ENCODE measurements at places on chromosomes 2 and 18. TPM values are rescaled to one million over a fixed set of nuclear protein-coding genes. Genes with fewer than 3 reads are reported as not detected.

DNA sequence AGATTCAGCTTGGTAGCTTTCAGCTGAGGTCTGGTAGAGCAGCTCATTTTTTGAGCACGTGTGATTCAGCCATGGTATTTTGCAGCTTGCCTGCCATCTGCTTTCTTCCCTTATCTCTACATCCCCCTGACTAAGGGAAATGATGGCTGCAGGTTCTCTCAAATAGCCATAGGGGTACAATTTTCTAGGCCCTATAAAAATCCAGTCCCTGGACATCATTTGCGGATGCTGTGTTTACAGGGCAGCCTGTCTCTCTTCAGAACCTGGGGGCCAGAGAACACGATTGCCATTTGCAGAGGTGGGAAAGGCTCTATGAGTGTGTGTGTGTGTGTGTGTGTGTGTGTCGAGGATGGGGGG is 442.7 kb upstream of the MEIS1 start:
- no peak for DNase-seq

DNA sequence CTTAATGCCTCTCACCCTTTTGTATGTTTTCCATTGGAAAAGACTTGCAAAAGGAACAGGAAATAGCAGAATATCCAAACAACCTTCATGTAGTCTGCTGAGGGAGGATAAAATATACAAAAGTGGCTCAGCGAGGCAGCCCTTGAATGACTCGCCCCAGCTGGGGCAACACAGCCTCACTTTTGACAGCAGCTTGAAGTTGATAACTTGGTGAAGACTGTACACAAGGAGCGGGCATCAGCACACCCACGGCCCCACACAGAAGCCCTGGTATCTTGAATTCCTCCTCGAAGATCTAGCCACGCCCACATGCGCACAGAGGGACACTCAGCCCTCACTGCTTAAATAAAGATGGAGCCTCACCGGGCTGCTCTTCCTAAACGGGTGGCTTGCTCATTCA is 161.0 kb downstream of the IRS1 start:
- no peak for DNase-seq

DNA sequence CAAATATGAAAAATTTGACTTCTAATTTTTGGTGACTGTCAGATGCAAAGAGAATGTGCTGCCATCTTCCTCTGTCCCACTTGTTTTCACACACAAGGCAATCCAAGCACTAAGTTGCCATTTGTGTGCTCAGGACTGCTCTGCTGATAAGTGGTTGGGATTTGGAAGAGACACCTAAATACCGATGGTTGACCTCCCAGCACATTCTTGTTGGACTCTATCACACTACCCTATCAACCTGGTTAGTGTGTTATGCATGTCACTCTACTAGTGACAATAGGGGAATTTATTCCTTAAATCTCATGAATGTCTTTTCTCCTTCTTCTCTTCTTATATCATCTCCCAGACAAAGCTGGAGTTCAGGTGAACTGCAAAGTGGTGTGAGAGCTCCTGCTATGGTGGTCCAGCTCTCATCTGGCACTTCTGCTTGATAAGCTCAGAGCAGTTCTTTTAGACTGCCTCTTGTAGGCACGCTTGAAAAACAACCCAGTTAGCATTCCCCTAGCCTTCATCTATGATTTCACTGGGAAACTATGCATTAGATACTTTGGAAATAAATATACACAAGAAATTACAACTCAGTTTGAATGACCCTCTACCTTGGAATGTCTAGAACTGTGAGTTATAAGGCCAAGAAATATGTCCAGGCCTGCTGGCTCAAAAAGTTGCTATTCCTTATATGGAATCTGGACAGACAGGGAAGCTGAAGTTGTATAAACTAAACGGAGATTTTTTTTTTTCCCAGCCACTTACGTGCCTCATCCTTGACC is 404.8 kb downstream of the MEIS1 start:
- DNase-seq: no peak

DNA sequence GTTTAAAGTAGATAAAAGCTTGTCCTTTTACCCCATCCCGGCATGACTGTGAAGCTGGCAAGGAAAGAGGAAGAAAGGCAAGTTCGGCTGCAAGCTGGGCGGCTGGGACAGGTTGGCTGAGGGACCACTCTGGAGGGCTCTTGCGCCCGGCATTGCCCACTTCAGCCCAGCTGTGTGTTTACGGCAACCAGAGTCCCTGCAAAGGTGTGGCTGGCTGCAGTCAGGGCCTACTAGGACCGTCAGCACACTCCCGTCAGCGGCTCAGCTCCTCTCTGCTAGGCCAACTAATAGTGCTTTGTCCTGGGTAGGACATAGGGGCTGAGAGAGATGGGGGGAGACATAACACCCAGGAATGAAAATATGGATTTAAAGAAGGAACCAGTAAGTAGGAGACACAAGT is 11.7 kb upstream of the SAP130 start:
- no peak for DNase-seq

- DNase-seq: no peak
These were observed 87.8 kb upstream of the BCL2L11 start for GRCh38 chr2:111032721-111033429.

The MEP1B gene
- 0.26 TPM for total RNA-seq

The CENPO gene
- 61.9 TPM for total RNA-seq

DNA sequence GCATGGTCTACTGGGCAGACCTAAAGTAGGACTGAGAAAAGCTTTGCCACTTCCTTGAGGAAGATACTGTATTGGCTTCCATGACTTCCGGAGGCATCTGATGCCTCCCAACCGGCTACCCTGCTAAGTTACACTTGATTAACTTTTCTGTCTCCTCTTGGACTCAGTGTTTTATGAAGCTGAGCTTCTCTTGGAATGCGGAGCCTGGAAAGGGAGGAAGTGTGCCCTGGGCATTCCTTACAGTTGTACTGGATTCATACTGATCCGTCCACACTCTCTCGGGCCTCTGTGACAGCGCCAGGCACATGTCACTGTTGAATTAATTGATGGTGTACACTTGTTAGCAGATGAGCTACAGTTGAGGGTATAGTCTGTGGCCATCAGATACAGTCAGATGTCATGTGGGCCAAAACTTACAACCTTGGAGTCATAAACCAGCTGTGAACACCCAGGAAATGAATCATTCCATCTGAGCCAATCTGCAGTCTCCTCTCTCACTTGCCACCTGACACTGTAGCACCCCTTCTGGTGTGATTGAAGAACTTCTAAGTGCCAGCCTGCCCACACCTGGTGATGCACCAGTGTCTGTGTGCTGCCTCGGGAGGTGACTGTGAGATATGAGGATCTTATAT is 122.5 kb downstream of the FHOD3 start:
- no peak for DNase-seq

DNA sequence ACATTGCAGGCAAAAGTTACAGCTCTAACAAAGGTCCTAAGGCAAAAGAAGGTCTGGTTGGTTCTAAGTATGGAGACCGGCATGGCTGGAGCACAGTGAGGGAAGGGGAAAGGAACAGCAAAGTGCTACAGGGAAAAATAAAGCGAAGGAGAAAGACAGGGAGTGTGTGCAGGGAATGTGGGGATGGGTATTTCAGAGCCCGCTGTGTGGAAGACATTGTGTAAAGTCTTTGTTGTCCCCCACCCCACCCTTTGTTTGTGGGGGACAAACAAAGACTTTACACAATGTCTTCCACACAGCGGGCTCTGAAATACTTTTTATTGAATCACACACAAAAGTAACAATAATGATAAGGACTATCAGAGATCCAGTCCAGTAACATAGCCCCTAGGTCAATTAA is 28.9 kb upstream of the C2orf15 start:
- DNase-seq: no peak

DNA sequence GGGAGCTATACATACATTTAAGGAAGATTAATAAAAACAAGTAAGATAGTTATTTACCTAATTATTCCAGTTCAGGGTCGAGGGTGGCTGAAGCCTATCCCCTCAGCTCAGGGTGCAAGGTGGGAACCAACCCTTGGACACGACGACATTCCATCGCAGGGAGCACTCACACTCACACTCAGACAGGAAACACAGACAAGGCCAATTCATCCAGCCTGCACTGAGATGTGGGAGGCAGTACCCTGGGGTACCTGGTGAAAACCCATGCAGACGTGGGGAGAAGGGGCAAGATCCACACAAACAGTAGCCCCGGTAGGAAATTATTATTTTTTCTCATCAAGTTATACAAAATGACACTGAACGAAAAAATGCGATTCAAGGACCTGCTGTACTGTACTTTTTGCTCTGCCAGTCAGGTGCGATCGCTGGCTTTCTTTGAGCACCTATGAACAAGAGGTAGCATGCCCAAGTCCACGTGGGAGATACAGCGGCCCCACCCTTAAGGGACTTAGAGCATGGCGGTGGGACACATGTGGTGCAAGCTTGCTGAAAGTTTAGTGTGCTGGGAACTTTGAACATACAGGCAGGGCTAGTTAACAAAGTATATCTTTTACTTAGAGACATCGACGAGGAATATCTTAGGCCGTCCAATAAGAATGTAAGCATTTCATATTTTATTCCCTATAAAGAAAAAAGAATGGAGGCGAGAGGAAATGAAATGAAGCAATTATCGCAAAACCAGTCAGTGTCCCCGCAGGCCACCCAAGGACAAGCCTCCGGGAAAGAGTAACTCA is 624 bp downstream of the METTL8 start:
- DNase-seq: peak; percentile 67

The HOXD3 gene
- total RNA-seq: 41.3 TPM

The WNT10A gene
- total RNA-seq: 0.47 TPM

The ELOA2 gene
- not detected for total RNA-seq

- DNase-seq: no peak
These were observed 28.3 kb downstream of the STPG4 start for GRCh38 chr2:47126783-47127182.

The MFSD2B gene
- total RNA-seq: not detected

DNA sequence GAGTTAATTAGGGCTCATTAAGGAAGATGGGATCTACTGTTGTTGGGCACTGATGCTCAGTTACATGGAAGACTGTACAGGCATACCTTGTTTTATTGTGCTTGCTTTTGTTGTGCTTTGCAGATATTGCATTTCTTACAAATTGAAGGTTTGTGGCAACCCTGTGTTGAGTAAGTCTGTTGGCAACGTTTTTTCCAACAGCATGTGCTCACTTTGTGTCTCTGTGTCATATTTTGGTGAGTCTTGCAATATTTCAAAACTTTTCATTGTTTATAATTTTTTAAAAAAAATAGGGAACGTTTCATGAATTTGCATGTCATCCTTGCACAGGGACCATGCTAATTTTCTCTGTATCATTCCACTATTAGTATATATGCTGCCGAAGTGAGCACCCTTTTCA is 15.6 kb downstream of the PHLPP1 start:
- DNase-seq: no peak

The IL18R1 gene
- total RNA-seq: not detected

- DNase-seq: no peak
These were observed 24.5 kb downstream of the ITGAV start for GRCh38 chr2:186614373-186614772.

DNA sequence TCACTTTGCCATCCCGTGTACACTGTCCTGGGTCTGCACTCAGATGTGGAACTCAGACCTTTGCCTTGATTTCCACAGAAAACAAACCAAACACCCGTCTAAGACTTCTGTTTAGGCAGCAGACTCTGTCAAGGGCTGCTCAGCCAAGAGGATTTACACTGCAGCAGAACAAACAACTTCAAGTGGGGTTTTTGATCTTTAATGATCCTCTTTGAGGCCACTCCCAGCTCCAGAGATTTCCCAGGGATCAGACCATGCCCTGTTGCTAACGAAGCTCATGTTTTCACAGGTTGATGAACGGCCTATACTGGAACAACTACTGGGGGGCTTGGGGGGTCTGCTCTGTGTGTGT is 52.5 kb upstream of the LGALSL start:
- DNase-seq: no peak

DNA sequence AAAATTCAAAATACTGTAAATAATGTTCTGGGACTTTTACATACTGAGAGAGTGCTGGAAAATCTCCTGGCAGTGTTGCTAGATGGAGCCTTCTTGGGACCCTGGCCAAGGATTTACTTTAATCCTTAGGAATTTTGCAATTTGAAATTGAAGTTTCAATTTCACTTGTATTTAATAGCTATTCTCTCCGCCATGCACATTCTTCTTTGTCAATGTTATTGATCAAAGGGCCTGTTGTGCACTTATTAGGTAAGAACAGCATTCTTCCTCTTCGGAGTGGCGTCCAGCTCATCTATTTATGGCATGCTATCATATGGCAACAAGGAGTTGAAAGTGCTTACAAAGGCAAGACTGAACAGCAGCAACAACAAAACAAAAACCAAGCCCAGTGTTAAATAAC is 40.1 kb upstream of the SOS1 start:
- no peak for DNase-seq

DNA sequence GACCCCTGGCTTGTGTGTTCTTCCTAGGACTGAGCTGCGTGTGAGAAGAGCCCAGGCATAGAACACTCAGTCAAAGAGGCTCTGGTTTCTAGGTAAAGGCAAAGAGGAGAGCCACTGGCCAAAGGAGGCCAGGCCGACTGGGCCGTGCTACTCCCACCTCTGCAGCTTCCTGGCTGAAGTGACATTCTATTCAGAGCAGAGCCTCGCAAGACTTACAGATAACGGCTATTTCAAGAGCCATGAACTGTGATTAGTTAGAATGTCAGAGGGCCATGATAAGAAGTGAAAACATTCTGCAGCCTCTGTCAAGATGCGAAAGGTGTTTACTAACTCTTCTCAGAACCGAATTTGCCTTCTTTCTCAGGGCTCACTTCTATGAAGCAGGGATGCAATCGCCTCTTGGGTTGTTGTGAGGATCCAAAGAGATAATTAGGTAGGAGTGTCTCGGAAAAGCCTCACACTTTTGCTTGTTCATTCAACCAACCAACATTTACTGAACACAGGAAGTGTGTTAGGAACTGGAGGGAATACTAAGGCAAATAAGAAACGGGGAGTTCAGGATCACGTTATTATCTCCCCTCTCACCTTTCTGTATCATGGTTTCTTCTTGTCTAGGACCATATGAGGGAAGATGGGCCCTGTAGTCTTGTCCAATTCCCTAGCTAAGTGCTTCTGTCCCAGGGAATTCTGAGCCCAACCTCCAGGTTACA is 3.4 kb upstream of the DNAJC5G start:
- no peak for DNase-seq

The DSEL gene
- total RNA-seq: 24.9 TPM

The ABCG5 gene
- total RNA-seq: not detected

The BUB1 gene
- 108 TPM for total RNA-seq

GRCh38 chr2:233802132-233802815 is 24.1 kb downstream of the MROH2A start:
- no peak for DNase-seq

DNA sequence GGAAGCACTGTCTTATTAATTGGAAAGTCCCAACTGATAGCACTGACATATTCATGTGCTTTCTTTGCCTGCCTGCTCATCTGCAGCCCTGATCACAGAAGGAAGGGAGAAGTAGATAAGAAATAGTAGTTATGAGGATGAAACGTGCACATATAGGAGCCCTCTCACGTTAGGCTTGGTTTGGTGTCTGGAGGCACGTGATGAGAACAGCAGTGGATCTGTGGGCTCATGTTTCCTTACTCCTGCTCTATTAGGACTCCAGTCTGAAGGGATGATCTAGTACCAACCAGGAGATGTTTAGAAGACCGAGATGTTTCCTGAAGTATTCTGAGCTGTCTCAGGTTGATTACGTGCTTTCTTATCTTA is 84.9 kb downstream of the MAP4K4 start:
- no peak for DNase-seq
